ENCODE measurements at places on chromosomes 4 and X.

DNA sequence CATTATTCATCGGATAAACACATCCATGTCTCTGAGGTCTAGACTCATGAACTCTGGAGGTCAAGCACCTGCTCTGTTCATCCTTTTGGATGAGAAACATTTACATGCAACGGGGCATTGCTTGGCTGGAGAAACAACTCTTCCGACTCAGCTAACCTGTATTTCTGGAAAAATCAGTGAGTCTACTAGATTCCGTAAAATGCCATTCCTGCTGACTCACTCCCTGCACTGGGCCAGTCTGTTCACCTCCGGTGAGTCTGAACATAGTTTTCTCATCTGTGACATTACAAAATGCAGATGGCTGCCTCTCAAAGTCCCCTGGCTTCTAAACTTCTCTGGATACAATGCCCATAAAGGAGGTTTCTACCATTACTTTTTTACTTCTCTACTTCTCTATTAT is 185.7 kb upstream of the HS3ST1 start:
- DNase-seq: no peak

- no peak for DNase-seq
Measured at GRCh38 chr4:38154252-38154651, 194.1 kb downstream of the PTTG2 start.

GRCh38 chrX:103669745-103670144 is 16.8 kb downstream of the MORF4L2 start:
- DNase-seq: no peak

- DNase-seq: no peak
Measured at GRCh38 chr4:174550541-174550940, 28.3 kb upstream of the HPGD start.

GRCh38 chrX:22389556-22390179 is 117.0 kb downstream of the CBLL2 start:
- DNase-seq: peak; percentile 29

GRCh38 chr4:175827516-175827915 is 15.5 kb upstream of the GPM6A start:
- DNase-seq: peak; percentile 43

- DNase-seq: no peak
Measured at GRCh38 chr4:114677346-114677979, 78.9 kb downstream of the UGT8 start.

- no peak for DNase-seq
Measured at GRCh38 chr4:89640620-89641366, 196.2 kb downstream of the SNCA start.

GRCh38 chrX:138710866-138711341 is 613 bp downstream of the FGF13 start:
- DNase-seq: no peak
